ENCODE measurements at places on chromosomes 5 and 9.

DNA sequence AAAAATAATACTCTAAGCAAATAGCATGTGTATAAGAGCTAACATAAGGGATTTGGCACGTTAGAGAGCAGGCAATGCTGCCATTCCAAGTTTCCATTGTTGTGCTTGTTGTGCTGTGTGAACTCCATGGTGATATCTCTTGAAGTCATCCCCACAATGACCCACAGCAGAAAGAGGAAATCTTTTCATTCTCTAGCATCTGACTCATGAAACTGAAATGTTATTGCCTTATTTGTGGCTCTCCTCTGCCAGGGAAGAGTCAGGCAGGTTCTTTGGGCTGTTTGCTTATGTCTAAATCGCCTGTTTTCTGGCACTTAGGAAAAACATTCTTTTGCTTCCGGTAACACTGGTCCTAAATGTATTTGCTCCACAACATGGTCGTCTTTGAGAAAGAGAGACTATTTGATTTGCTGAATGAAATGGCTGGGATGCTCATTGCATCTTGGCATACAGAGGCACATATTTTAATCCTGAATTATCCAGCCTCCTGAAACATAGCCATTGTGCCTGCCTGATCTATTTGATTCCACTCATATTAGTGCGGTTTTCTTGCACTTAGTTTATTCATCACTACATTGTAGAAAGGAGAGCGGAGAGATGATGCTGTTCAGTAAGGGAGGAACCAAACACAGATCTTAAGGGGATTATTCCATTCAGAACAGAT, 188.8 kb downstream of the CSNK1G3 start:
- no peak for DNase-seq

DNA sequence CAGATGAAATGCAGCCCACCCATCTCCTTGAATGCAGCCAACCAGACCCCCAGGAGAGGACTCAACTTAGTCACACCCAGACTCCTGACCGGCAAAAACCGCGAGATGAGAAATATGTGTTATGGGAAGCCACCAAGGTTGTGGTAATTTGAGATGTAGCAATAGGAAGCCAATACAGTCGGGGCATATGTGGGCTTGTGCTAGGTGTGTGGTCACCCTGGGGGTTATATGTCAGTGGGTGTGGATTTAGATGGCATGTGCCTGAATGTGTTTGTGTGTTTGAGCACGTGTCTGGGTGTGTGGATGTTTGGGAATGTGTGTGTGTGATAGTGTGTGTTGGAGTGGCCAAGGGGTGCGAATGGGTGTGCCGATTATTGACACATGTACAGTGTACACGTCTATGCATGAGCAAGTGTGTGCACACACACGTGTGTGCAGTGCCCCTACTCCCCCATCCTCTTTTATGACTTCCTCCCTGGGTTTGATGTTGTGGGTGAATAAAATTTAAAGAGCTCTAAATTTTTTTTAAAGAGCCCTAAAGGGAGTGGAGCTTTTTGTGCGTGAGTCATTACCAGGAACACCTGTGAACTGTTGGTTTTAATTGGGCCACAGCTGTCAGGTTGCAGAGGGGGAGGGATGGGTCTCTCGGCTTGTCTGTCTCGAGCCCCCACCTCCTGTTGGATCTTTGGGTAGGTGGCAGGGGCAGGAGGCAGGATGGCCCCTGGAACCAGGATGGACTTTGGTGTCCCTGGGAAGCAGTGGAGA, 86.8 kb downstream of the LHX2 start:
- no peak for DNase-seq

- no peak for DNase-seq
Measured at GRCh38 chr5:171032435-171032973, 170.7 kb downstream of the RANBP17 start.

GRCh38 chr5:2849429-2849828, 98.0 kb upstream of the IRX2 start:
- DNase-seq, result no peak

DNA sequence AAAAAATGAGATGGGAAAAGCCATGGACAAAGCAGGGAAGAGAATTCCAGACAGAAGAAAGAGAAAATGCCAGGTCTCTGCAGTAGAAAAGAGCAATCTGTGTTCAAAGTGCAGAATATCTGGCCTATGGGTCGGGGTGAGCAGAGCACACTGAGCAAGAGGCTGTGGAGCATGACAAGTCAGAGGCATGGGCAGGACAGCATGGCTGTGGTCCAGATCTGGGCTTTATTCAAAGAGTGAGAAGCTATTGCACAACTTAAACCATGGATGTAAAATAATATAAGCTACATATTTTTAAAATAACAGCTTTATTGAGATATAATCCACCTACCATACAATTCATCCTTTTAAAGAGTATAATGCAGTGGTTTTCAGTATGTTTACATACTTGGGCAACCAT, 133.1 kb upstream of the SPDL1 start:
- DNase-seq, result no peak

DNA sequence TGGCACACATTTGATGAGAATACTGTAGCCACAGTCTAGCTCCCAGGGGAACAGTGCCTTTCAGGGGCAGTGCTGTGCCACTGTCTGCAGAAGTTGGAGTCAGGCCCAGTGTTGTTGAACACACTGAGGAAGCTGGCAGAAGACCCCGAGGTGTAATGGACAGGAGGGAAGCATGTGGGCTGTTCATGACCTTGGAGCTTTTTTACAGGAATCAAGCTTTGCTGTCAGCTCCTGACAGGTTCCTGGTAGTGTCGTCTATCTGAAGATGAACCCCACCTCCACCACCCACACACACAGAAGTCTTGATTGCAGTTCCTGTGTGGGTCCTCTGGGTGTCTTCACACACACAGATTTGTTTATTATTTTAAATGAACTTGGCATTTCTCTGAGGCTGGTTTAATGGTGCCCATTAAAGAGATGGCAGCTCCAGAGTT, 40.3 kb upstream of the TNFAIP8 start:
- DNase-seq, result peak; percentile 84

GRCh38 chr5:78765116-78765515, 116.5 kb upstream of the LHFPL2 start:
- no peak for DNase-seq

DNA sequence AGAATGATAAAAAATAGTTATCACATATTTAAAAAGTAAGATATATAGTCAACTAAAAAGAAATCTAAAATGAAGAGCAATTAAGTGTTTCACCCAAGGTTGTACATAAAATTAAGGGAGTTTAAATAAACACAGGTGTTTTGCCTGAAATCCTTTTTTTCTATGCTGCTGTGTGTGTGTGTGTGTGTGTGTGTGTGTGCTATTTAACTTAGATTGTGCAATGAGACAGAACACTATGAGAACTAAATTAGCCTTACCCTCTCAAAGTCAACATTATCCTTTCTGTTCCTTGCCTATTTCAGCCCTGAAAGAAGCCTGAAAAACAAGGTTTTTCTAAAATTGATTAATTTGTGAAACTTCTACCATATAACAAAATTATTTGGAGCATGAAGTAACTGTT, 516.2 kb downstream of the ELAVL2 start:
- DNase-seq, result no peak

All from natural killer cell (primary cell).